Hematopoietic multipotent progenitor cell treated with erythropoietin and hydrocortisone succinate and interleukin-3 and kit ligand, for 4 days (in vitro differentiated cells): ENCODE measurements at places on chromosomes 4 and X.
A peak's percentile ranks its signal among the peaks of the same experiment; 100 is the strongest.

DNA sequence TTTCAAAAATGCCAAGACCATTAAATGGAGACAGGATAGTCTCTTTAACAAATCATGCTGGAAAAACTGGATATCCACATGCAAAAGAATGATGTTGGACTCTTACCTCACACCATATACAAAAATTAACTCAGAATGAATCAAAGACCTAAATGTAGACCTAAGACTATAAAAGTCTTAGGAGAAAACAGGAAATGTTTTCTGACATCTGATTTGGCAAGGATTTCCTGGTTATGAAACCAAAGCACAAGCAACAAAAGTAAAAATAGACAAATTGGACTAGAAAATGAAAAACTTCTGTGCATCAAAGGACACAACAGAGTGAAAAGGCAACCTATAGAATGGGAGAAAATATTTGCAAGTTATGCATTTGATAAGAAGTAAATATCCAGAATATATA lies 37.6 kb downstream of the ARFIP1 start:
- peak; percentile 28 for DNase-seq

GRCh38 chr4:110635163-110635865 lies 12.4 kb upstream of the PITX2 start:
- DNase-seq = no peak

- no peak for DNase-seq
Observed at GRCh38 chr4:55447108-55447708, 51.5 kb downstream of the TMEM165 start.

DNA sequence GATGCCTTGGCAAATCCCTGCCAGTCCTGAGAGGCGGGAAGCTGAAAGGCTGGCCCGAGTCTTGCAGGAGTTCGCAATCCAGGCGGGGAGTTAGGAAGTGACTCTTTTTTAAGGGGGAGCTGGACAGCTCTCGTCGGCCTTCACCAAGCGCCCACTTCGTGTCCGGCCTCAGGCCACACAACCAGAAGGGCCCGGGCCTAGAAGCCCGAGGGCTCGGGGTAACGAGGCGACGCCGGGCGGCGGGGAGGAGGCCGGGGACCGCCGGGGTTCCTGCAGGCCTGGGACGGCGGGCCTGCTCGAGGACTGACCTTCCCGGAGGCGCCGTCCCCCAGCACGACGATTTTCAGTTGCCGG lies 395 bp downstream of the RAB28 start:
- DNase-seq = peak; percentile 54

- DNase-seq = no peak
Observed at GRCh38 chrX:26254436-26254835, 38.5 kb downstream of the MAGEB5 start.

DNA sequence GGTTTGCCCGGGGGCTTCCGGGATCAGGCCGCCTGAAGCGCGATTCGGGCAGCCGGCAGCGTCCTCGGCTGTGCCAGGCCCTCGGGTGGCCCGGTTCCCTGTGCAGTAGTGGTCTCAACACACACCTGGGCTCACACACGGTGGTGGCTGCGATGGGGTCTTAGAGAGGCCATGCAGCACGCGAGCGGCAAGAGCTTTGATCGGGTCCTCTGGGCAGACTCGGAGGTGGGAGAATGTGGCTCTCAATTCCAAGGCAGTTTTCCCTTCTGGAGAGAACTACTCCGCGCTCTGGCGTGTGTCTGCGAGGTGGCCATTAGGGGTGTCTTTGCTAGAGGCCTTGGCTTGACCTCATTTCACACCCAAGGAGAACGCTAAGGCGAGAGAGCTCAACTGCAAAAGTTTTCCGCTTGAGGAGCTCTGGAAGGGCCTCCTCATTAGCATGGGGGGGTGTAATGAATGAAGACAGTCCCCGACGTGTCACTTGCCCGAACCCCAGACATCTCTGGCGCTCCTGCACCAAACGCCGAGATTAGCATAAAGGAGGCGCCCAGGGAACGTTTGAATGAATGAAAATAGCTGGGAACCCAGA lies 771 bp upstream of the RBPJ start:
- peak; percentile 77 for DNase-seq

DNA sequence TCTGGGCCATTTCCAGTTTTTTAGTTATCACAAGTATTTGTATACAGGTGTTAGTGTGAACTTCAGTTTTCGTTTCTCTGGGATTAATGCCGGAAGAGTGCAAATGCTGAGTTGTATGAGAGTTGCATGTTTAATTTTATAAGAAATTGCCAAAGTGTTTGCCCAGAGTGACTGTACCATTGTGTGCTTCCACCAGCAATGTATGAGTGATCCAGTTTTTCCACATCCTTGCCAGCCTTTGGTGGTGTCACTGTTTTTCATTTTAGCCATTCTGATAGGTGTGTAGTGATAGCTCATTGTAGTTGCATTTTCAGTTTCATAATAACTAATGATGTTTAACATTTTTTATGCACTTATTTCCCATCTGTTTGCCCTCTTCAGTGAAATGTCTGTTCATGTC lies 18.4 kb downstream of the PLS3 start:
- no peak for DNase-seq

DNA sequence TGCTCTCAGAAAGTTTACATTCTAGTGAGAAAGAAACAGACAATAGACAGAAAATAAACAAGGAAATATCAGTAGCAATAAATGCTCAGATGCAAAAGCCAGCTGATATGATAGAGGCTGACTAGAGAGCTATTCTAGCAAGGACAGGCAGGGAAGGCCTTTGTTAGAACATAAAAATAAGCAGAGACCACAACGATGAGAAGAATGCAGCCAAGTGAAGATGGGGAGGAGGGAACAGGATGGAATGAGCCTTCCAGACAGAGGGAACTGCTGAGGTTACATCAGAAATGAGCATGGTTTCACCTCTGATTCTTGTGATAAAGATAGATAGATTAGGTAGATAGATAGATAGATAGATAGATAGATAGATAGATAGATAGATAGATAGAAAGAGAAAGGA lies 7.6 kb upstream of the SOWAHB start:
- DNase-seq = no peak

DNA sequence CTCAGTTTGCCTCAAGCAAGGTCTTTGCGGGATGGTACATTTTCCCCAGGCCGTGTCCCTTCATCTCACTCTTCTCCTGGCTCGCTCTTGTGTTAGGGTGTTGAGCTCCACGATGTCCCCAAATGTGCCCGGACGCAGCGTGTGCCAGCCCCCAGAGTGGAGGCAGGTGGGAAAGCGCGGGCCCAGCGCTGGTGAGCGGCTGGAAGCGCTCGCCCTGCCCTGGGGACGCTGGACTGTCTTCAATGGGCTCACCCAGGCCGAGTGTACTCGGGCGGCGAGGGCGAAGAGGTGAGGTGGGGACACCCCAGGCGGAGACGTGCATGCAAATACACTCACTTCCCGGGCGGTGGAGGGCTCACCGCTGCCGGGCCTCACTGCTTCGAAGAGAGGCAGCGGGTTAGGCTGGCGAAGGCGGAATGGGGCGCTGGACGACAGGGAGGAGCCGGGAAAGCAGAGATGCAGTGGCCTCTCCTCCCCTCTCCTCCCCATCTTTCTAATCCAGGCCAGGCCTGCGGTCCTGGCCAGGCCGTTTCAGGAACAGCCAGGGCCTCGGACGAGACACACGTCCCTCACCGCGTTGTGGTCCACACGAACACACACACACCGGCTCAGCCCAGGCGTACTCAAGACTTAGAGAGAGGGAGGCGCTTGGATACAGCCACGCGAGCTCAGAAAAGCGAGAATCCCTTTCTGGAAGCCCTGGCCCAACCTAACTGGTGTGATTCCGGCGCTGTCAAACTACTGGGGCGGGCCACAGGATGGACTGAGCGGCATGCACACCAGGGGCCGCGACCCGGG lies 2.2 kb downstream of the NKX6-1 start:
- no peak for DNase-seq

- peak; percentile 27 for DNase-seq
Observed at GRCh38 chrX:149937871-149938426, 342 bp downstream of the EOLA2 start.

GRCh38 chrX:16743604-16744325 lies 24.4 kb downstream of the SYAP1 start:
- DNase-seq = no peak

DNA sequence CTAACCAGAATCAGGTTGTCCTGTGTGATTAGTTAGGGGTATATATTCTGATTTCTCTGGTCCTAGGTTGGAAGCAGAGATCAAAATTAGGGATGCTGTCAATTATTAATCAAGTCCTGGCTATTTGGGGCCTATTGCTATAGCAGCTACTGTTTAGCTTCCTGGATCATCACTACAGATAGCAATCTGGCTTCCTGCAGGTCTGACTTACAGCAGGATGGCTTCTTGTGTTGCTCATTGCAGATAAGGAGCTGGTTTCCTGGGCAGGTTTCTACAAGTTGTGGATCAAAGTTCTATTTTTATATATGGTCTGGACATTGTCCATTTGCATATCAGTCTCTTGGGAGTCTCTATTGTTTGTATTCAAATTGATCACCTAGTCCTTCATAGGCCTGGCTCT lies 57.7 kb upstream of the C4orf54 start:
- DNase-seq = peak; percentile 54

DNA sequence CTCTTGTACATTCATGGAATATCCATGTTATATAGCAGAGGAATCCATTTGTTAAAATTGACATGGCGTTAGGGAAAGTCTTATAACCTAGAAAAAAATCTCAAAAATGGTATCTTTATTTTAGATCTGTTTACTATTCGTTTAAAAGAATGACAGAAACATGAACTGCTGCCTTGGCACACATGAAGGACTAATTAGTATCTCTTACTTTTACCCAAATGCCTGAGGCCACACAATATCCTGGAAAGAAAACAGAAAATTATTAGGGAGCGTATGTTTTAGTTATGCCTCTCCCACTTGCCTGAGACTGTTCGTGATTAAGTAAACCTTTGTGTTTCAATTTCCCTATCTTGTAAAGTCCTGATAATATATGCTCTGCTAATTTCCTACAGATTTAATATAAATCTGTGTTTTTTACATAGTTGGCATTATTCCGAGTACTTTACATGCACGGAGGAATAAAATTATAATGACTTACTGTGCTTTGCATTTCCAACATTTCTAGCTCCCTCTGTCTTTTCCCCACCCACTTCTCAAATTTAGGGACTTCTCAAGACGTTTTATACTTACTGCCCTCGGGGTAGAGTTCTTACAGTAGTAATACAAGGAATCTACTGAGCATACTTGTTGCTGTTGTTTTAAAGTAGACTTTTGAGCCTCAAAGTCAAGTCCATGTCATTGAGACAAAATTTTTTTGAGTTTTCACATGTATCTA lies 147.3 kb downstream of the VEGFC start:
- DNase-seq = no peak

- peak; percentile 7 for DNase-seq
Observed at GRCh38 chr4:137610960-137611359, 78.7 kb upstream of the PCDH18 start.

DNA sequence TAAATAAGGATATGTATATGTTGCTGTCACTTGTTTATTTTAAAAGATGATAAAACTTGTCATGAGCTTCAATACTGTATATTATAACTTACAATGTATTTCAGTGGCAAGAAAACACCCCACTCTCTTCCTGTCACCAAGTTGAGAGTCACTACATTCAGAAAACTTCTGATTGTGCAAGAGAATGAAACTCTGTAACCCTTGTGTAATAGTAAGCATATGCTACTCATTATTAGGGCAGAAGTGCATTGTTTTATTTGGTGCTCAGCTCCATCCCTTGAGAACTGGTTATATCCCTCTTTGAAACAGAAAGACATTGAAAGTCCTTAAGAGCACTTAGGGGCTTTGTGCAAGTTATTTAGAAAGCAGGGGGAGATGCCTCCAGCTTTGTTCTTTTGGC lies 594.5 kb downstream of the ARAP2 start:
- DNase-seq = peak; percentile 1

- DNase-seq = peak; percentile 35
Observed at GRCh38 chrX:24646745-24647182, 383 bp downstream of the PCYT1B start.
